ENCODE measurements at places on chromosomes 7 and 10.
A peak's percentile ranks its signal among the peaks of the same experiment; 100 is the strongest.

DNA sequence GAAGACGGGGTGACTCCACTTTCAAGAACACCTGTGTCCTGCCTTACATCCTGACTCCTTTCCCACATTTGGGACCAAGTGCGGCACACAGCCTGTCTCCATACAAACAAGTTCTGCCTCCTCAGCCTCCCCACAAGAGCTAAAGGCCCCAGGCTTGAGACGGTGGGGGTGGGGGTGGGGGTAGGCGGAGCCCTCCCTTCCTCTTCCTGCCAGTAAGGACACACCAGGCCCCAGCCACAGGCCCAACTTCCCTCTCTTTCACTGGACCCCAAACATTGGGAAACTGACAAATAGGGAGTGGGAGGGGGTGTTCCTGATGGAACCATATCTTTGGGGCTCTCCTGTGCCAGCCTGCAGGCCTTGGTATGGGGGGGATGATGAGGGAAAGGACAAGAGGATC, 4.6 kb downstream of the CDK5 start:
- no peak for DNase-seq

- no peak for DNase-seq
Observed at GRCh38 chr10:124725171-124725631, 19.0 kb downstream of the FAM53B start.

DNA sequence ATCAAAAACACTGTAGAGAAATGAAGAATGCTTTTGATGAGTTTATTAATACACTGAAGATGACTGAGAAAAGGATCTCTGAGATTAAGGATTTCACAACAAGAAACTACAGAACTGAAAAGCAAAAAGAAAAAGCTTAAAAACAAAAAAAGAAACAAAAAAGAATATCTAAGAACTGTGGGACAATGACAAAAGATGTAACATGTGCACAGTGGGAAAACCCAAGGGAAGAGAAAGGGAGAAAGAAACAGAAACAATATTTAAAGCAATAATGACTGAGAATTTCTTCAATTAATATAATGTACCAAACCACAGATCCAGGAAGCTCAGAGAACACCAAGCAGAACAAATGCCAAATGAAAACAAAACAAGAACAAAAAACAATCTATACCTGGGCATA, 42.2 kb downstream of the TFEC start:
- no peak for DNase-seq

DNA sequence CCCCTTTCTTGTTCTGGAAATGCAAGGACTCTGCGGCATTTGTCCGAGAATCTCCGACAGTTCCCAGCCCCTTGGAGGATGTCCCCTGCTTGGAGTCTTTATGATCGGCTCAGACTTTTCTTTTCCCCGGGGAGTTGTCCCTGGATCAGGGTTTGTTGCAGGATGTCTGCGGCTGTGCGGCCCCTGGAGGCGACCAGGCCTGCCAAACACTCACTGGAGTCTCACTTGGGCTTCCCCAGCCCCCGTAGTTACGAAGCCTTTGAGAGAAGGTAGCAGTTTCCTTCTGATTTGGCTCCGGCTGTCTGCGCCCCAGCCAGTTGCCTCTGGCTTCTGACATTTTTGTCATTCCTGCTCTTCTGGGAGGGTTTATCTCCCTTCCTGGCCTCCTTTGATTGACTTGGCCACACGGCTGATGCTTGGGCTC, 16.1 kb downstream of the COL26A1 start:
- DNase-seq = no peak

- no peak for DNase-seq
Observed at GRCh38 chr7:20543500-20543899, 72.0 kb upstream of the ABCB5 start.

DNA sequence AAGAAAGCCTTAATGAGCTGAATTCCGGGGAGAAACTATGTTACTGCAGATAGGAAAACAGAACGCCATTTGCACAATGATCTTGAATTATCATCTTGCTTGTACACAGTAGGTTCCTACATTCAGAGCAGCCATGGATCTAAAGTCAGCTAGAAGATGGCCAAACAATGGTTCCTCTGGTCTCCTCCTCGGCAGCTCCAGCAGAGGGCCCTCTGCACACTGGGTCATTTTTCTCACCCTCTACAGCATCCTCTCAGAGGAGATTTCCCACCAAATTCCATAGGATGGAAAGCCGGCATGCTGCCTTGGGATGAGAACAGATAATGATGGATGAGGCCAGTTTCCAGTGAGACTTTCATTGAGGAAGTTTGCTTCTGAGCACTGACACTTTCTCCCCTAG, 308.5 kb upstream of the NFE2L3 start:
- DNase-seq = no peak

GRCh38 chr7:725223-726005, 1.1 kb upstream of the DNAAF5 start:
- DNase-seq = peak; percentile 8

- DNase-seq = no peak
Observed at GRCh38 chr7:22561895-22562593, 62.1 kb upstream of the STEAP1B start.

DNA sequence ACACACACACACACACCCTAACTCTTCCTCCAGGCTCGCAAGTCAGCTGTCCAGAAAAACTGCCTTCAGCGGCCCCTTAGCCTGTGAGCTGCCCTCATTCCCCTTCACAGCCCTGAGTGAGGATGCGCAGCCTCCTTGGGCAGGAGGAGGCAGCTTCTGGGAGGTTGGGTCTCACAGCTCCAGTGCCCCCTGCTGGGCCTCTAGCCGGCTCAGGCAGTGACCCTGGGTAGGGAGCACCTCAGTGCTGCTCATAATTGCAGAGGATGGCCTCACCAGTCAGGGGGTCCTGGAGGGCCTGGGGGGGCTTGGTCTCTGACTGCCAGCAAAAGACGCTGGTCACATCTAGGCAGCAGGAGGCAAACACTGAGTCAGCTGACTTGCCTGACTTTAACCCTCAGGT, 43.7 kb downstream of the ZNF273 start:
- peak; percentile 2 for DNase-seq

GRCh38 chr7:50679218-50680007, 103.3 kb downstream of the GRB10 start:
- peak; percentile 20 for DNase-seq

DNA sequence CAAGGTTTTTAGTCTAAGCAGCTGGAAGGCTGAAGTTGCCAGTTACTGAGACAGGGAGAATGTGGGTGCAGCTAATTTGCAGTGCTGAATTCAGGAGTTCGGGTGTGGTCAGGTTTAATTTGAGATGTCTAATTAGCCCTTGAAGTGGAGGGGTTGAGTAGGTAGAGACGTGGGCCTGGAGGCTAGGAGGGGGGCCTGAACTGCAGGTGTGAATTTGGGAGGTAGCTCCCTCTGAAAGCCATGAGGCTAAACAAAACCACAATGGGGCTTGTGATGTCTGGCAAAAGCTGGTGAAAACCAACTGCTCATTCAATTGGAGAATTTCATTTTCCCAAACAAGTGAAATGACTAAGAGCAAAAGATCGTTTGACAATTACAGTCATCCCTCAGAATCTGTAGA, 246.0 kb upstream of the NFE2L3 start:
- no peak for DNase-seq
